Kidney (tissue), 22 donors: ENCODE measurements at places on chromosomes 3 and 15.
A peak's percentile ranks its signal among the peaks of the same experiment; 100 is the strongest.

GRCh38 chr3:128362026-128362965 is 104.4 kb downstream of the DNAJB8 start:
- no peak for DNase-seq

DNA sequence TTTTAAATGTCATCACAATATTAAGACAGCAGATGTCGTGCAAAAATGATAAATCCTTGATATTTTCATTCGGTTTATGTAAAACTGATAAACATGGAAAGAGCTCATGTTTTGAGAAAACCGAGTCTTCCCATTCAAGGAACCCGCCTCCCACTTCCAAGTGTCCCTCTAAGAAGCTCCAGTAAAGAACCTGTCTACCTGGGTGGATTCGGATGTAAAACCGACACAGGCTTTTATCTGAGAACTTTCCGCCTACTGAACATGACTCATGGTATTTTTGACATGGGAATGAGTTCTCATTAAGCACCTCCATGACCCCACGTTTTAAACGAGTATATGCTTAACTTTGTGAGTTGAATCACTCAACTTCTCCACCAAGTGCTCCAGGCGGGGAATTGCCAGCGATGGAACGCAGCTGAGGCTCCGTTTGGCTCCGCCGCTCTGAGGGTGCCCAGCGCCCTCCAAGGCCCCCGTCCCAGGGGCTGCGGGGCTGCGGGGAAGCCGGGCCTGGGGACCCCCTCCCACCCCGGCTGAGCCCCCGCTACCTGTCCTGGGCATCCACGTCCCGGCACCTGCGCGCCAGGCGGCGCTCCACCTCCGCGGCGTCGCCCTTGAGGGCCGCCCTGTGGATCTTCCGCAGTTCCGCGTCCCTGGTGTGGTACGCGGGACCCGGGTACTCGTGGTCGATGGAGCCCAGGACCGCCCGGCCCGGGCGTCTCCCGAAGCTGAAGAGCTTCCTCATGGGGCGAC is 119.9 kb downstream of the LMLN start:
- peak; percentile 50 for DNase-seq

DNA sequence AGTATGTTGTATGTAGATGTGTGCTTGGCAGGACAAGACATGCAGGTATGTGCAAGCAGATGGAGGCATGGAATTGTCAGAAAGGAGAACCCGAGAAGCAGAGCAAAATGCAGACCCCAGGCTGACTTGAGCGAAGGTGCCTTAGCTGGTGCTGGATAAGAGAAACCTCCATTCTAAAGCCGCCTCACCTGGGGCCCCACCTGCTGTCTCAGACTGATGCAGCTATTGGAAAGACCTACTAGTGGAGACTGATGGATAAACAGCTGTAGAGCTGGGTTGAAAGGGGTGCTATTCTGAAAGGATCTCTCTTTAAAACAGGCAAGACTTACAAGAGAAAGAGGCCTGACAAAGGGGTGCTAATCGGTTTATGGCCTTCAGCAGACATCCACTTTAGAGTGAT is 86.2 kb downstream of the EPHB1 start:
- DNase-seq: no peak

DNA sequence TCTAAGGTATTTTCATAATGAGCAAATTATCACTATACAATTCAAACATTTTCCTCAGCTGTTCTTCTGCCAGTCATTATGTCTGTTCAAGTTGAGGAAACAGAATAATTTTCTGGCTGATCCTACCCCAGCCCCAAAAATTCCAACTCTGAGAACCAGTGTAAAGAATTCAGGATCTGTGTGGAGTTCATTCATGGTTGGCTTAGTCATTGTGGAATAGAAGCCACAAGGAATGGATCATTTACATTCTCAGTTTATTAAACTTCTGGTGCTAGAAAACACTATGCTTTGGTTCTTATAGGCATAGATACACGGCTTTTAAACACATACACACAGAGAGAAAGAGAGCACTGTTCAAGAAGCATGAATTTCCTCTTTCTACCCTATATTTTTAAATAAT is 134.6 kb downstream of the CMSS1 start:
- DNase-seq: no peak

GRCh38 chr3:130779031-130779430 is 32.4 kb upstream of the PIK3R4 start:
- no peak for DNase-seq

GRCh38 chr15:85403745-85404144 is 23.3 kb downstream of the AKAP13 start:
- DNase-seq: no peak

DNA sequence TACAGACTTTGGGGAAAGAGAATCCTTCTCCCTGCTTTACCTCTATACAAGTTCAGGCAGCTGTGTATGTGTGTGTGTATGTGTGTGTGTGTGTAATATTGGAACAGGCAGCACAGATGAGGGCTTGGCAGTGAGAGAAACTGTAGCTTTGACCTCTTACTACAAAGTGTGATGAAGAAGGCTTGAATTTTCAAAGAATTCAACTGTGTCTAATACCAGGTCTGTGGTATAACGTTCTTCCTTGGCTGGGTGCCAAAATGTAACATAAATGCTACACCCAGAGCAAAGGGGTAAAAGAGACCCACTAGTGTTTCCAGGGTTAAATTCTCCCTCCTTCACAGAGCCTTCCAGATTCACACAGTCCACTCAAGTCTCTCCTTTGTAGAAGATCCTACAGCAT is 51.1 kb downstream of the CHST2 start:
- DNase-seq: no peak

GRCh38 chr3:186955898-186956696 is 25.8 kb downstream of the ST6GAL1 start:
- no peak for DNase-seq

DNA sequence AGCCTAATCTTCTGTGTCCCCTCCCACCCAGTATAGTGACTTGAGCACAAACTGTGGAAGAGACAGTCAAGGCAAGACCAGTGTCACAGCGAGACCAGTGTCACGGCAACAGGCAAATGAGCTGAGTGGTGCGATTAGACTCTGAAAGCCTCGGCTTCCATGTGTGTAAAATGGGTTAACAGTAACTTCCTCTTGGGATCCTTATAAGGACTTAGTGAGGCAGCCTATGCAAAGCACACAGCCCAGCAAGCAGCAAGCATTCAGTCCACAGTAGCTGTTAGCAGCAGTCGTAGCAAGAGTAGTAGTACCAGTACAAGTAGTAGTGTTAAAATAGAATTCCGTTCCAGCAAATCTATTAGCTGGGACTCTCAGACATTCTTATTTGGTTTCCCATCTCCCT is 334.1 kb downstream of the GABRB3 start:
- no peak for DNase-seq

DNA sequence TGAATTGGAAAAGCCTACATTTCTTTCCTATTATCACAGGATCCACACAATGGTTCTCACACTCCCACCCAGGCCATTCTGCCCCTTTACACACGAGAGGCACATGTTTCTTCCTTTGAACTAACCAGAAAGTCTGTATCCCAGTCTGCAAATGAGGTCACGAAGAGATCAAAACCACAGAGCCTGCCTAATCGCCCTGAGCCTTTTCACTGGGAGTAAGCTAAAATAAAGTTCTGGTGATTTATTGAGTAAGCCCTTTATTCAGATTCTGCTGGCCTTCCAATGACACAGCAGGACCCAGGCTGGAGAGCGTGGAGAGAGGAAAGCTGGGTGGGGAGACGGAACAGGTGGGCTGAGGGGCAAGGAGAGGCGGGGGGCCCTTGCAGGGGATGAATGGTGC is 78.7 kb downstream of the ATP1B3 start:
- DNase-seq: no peak

- peak; percentile 29 for DNase-seq
Observed at GRCh38 chr3:52845691-52846431, 11.0 kb upstream of the MUSTN1 start.

- no peak for DNase-seq
Observed at GRCh38 chr3:60898321-60898720, 352.9 kb downstream of the FHIT start.
